ENCODE measurements at places on chromosomes 16 and 17.

- no peak for DNase-seq
These were observed 2.4 kb upstream of the MRM1 start for GRCh38 chr17:36598951-36599401.

DNA sequence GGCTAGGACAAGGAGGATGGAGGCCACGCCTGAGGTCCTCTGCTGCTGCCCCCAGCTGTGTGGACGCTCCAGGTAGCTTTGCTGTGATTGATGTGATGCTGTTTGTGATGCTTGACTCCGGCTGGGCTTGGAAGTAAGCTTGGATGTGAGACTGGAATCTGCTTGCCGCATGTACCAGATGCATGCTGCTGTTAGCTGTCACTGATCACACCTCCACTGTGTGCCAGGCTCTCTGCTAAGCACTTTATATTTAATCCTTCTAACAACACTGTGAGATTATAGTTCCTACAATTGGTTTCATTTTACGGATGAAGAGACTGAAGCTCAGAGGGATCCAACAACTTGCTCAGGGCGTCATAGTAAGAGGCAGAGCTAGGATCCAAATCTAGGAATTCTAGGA lies 23.5 kb downstream of the SNX29 start:
- no peak for DNase-seq

DNA sequence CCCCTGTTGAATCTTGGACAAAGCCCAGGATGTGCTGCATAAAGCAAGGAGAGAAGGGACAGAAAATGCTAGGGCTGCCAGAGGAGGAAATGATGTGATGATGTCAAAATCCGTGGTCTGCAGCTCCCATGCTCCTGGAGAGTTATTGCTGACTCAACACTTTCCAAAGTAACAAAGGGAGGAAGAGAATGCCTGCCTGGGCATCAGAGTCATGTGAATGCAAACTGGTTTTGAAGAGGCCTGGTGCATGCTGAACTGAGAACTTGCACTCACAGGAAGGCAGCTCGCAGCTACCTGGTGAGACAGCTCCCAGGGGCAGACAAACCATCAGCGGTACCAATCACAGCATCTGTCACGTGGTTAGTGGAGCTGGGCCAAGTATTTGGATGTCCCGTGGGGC lies 2.8 kb downstream of the MARVELD3 start:
- DNase-seq = no peak

GRCh38 chr17:15409721-15410250 lies 57.6 kb downstream of the CDRT4 start:
- DNase-seq = no peak

GRCh38 chr17:2853283-2854142 lies 57.3 kb downstream of the RAP1GAP2 start:
- DNase-seq = no peak

DNA sequence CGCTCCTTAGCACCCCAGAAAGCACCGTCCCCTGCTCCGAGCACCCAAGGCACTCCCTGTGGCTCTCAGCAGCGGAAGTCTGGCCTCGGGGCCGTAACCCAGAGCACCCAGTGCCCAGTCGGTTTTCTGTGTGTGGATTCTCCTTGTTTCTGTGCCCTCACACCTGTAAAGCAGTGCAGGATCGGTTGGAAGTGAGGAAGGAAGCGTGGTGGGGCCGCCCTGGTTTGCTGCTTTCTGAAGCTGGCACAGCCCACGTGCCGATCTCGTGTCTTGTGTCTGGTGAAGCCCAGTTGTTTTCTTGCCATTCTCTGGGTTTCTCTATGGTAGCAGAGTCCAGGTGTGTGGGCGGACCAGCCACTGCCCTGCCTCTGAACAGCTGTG lies 3.7 kb downstream of the ACSF3 start:
- no peak for DNase-seq

- peak; percentile 41 for DNase-seq
These were observed 52.5 kb upstream of the MTSS2 start for GRCh38 chr16:70738083-70738977.

GRCh38 chr17:50310455-50311111 lies 35.3 kb upstream of the XYLT2 start:
- DNase-seq = no peak

DNA sequence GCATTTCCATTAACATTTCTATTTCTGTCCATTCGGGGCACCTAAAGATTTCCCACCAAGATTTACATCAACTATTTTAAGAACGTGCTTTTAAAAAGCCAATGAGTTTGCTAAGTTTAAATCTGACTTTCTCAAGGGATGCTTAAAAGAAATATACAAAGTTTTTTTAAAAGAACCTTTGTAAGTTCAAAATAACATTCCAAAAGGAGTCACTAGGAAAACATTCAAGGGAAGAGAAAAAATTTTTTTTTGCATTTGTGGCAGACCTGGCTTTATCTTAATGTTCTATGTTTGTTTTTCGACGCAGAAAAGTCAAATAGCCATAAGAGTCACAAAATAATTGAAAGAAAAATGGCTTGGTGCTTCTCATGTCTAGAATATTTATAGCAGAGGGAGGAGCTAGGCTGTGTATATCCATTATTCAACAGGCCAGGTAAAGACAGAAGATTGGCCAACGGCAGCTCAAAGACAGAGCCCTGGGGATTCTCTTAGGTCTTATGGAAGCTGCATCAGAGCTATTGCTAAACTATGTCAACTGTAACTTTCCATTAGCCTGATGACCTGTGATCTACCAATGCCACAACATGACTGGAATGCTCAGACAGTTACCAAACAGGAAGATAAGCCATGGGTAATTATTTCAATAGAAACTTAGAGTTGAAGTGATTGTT lies 37.8 kb upstream of the MYOCD start:
- no peak for DNase-seq

GRCh38 chr16:48489376-48489775 lies 104.2 kb upstream of the SIAH1 start:
- DNase-seq = no peak

DNA sequence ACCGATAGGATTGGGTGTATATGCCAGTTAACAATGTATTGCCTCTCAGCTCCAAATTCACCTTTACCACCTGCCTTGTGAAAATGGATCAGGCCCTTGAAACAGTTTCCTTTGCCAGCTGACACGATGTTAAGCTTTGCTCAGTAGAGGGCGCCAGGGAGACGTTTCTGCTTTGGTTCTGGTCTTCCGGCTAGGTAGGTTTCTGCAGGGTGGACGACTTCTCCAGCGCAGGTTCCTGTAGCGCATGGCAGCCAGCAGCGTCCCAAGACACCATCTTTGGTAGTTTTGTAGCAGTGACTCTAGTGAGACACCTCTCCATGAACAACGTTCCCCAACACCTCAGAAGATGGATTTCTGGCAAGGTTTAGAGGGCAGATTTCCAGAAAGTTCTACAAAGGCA lies 24.0 kb downstream of the SYCE1L start:
- no peak for DNase-seq

DNA sequence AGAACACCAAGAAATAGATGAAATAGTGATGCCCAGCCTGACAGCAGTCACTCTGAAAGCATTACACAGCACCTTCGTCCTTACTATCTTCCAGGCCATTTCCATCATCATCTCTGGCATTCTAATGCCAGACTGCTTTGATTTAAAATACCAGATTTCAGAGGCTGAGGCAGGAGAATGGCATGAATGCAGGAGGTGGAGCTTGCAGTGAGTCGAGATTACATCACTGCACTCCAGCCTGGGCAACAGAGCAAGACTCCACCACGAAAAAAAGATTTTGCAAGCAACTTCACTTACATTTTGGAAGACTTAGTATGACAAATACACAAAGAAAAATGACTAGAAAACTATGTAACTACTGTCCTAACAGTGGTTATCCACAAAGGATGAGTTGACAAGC lies 244.0 kb downstream of the CPPED1 start:
- no peak for DNase-seq

DNA sequence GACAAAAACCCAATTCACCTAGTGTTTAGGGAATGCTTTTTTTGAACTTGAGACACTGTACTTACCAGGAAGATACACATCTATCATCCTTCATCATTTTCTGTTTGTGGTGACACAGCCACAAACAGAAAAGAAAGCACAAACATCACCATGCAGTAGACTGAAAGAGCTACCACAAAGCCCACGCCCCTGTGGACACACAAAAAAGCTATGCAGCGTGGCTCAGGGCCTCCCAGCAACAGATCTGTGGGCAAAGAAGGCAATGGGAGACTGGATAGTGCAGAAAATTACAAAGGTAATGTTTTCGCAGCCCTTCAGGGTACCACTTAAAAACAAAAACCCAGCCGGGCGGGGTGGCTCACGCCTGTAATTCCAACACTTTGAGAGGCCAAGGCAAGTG lies 9.6 kb downstream of the COTL1 start:
- no peak for DNase-seq

- DNase-seq = no peak
These were observed 2.0 kb upstream of the THUMPD1 start for GRCh38 chr16:20743591-20743990.

DNA sequence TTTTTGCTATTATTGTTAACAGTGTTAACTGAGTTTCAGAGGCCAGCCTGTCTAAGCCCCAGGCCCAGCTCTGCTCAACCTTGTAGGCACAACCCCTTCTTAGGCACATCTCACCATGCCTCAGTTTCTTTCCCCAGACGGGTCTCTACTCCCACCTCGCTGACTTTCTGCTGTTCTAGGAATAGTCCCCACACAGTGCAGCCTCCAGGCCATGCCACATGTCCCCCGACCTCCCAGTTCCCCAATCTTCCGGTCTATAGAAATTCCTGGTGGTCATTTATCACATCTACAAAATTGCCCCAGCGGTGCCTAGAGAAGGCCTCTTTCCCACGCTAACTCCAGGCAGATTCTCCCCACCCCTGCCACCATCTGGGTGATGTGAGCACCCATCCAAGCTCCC lies 34.8 kb downstream of the ADGRG5 start:
- DNase-seq = no peak

- no peak for DNase-seq
These were observed 541.9 kb downstream of the TMEM114 start for GRCh38 chr16:8048433-8048832.

DNA sequence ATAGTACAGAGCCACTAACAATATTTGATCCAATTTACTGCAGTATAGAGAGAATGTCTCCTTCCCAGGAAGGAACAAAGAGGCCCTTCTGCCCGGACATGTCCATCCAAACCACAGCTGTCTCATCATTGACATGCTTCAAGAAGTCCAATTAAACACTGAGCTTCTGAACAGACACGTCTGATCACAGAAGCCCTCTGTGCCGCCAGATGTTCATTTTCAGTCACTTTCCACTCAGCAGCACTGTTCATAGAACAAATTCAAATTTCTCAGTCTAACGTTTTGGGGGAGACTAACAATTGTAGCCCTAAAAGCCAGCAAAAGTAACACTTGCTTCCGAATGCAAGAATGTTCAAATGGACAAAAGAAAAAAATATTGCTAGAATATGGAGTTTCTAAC lies 15.3 kb downstream of the ZC3H7A start:
- peak; percentile 65 for DNase-seq

- DNase-seq = peak; percentile 87
These were observed 23.8 kb downstream of the DEXI start for GRCh38 chr16:10918294-10919002.

GRCh38 chr17:72691017-72691416 lies 401.5 kb downstream of the SLC39A11 start:
- no peak for DNase-seq

GRCh38 chr16:27129401-27129800 lies 62.7 kb downstream of the C16orf82 start:
- DNase-seq = no peak

GRCh38 chr16:48323783-48324775 lies 61.1 kb downstream of the SIAH1 start:
- DNase-seq = no peak

DNA sequence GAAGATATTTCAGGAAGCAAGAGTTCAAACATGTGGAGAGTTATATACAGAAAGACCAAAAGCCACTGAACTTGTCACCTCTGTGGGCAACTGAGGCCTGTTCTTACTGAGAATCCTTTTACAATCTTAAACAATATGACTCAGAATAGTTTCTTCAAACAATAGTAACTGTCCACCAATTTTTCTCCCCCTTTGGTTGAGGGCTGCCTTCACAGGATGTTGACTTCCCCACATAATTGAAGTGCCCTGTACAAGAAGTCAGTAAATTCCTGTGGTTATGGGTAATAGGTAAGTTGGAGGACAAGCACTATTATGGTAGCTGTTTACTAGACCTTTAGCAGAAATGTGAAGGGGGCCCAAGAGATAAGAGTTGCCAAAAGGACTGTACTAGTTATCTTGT lies 215.8 kb downstream of the CDH8 start:
- DNase-seq = no peak

GRCh38 chr17:29954405-29954804 lies 13.0 kb downstream of the EFCAB5 start:
- DNase-seq = no peak

- no peak for DNase-seq
These were observed 188.7 kb upstream of the TNRC6C start for GRCh38 chr17:77769762-77770161.

DNA sequence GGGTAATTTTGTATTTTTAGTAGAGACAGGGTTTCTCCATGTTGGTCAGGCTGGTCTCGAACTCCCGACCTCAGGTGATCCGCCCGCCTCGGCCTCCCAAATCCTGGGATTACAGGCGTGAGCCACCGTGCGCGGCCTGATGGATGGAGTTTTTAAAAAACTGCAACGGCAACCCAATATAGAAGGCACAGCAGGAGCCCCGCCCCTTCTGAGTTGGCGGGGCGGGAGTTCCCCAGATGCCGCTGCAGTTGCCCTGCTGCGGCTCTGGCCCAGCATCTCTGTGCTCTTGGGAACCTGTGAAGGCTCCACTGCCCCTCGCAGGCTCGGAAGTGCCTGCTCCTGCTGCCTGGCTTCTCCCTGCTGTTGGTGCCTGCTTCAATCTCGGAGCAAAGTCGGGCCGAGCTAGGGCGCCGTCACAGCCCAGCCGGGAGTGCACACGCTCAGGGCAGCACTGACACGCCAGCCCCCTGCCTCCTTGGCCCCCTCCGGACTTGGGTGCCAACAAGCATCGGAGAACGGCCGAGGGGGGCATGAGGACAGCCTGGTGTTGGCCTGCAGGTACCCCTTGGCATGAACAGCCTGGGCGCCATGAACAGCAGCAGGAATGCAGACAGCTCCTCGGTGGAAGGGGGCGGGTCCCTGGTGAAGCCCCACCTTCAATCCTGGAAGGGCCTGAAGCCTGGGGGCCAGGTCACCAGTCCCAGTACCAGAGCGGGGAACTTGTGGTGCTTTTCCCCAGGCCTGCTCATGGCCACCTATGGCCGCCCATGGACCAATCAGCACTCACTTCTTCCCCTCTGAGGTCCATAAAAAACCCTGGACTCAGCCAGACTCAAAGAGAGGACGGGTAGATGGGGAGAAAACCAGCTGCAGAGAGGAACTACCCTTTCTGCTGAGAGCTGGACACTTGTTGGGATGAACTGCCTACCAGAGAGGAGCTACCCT lies 2.3 kb upstream of the NT5M start:
- no peak for DNase-seq

Data from midbrain (tissue), 1 donor.